Hair follicular keratinocyte (primary cell): ENCODE measurements at places on chromosomes 5 and 9. TPM values are rescaled to one million over a fixed set of nuclear protein-coding genes. Genes with fewer than 3 reads are reported as not detected.

The HK3 gene
- not detected in 2 replicates for total RNA-seq

The RGMB gene
- total RNA-seq = 37.3 and 40.4 TPM in 2 replicates

The TCERG1 gene
- total RNA-seq = 37.9 and 41.7 TPM in 2 replicates

The SPATA31D4 gene
- not detected in 2 replicates for total RNA-seq

The PTCH1 gene
- total RNA-seq = 0.76 and 4.8 TPM in 2 replicates

The KIF4B gene
- total RNA-seq = not detected in 2 replicates

The CCDC192 gene
- total RNA-seq = not detected in 2 replicates

The REEP2 gene
- 2.0 and 4.5 TPM in 2 replicates for total RNA-seq

The BTNL3 gene
- not detected in 2 replicates for total RNA-seq

The TMEM232 gene
- total RNA-seq = 0.08 TPM in 1 of 2 replicates, not detected in the other

The CYLC2 gene
- total RNA-seq = not detected in 2 replicates

The FGD3 gene
- total RNA-seq = 0.04 and 0.16 TPM in 2 replicates

The ANKRD18A gene
- 0.27 and 0.70 TPM in 2 replicates for total RNA-seq

The LECT2 gene
- not detected in 2 replicates for total RNA-seq

The BAG1 gene
- total RNA-seq = 27.8 and 33.8 TPM in 2 replicates

The SPATA31E1 gene
- total RNA-seq = not detected in 2 replicates

The CDC20B gene
- total RNA-seq = not detected in 2 replicates

The RFESD gene
- total RNA-seq = 1.7 and 2.4 TPM in 2 replicates
